ENCODE measurements at places on chromosomes 12 and 14. TPM values are rescaled to one million over a fixed set of nuclear protein-coding genes. Genes with fewer than 3 reads are reported as not detected.

The FBLN5 gene
- total RNA-seq, result 15.9 TPM

The GPRC5A gene
- total RNA-seq, result 7.6 TPM

The SLC17A8 gene
- total RNA-seq, result 0.16 TPM

The USP5 gene
- total RNA-seq, result 77.2 TPM

The IKZF4 gene
- total RNA-seq, result 1.4 TPM

The CFAP54 gene
- total RNA-seq, result 0.86 TPM

The SYT1 gene
- 10.1 TPM for total RNA-seq

The ACRBP gene
- 0.34 TPM for total RNA-seq
